Brain pericyte (primary cell): ENCODE measurements at places on chromosomes 5 and 9.

DNA sequence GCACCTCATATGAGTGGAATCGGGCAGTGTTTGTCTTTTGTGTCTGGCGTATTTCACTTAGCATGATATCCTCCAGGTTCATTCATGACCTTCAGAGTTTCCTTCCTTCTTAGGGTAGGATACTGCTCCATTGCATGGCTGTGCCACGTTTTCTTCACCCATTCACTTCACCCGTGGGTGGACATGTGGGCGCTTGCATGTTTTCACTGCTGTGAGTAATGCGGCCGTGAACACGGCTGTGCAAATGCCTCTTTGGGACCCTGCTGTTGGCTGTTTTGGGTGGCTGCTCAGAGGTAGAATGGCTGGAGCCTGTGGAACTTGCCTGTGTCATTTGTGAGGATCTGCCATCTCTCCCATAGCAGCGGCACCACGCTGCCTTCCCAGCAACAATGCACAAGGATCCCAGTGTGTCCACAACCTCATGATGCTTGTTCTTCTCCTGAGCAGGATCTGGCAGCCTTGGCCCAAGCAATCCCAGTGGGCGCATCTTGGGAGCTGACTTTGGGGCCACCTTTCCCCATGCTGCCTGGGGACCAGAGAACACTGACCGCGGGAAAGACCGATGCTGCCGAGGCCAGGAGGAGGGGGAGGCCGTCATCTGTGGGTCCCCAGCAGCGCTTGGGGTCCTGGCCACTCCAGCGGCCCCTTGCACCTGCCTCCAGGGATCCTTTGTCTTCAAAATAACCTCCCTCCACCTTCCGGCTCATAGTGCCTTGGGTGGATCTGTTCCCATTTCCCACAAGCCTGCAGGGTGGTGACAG, 2.3 kb upstream of the SCGB3A1 start:
- DNase-seq: no peak

DNA sequence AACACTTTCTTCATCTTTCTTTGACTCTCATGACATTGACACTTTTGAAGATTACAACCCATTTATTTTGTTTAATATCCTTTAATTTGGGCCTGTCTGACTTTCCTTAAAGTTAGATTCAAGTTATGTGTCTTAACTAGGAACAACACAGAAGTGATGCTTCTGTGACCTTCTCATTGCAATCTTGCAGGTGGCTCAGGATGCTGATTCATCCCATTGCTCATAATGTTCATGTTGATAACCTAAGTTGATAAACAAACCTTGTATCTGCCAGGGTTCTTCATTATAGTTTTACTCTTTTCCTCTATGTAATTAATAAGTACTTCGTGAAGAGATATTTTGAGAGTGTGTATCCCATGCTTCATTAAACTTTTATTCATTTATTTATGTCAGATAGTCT, 107.2 kb upstream of the SHB start:
- DNase-seq: no peak

GRCh38 chr9:84818791-84819190, 149.3 kb downstream of the NTRK2 start:
- DNase-seq: no peak

DNA sequence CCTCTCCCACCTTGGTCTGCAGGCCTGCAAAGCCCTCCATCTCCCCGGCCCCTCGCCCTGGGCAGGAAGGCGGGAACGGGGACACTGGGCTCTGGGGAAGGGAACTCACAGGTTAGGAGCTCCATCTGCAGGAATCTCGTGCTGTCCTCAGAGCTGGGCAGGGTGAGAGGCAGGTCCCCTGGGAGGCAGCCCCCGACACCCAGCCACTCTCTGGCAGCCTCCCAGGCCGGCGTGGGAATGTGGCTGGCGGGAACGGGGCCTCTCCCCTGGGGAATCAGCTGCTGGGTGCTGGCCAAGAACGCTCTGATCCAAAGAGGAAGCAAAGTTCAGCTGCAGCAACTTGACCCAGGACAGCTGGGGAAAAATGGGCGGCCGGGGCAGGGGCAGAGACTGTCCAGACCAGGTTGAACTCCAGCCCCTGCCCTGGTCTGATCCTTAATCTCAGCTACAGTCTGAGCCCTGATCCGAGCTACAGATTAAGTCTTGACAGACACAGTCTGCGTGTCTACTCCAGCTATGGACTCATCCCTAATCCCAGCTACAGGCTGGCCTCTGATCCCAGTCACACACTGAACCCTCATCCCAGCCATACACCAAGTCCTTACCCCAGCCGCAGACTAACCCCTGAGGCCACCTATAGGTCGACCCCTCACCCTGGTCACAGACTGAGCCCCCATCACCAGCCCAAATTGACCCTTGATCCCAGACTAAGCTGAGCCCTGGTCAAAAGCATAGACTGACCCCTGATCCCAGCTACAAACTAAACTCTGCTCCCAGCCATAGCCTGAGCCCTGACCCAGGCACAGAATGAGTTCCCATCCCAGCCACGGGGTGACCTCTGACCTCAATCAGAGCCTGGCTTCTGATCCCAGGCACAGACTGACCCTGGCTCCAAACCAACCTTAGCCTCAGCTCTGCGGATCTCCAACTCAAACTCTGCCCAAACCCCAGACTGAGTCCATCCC, 37.3 kb upstream of the EGFL7 start:
- DNase-seq: peak; percentile 29

DNA sequence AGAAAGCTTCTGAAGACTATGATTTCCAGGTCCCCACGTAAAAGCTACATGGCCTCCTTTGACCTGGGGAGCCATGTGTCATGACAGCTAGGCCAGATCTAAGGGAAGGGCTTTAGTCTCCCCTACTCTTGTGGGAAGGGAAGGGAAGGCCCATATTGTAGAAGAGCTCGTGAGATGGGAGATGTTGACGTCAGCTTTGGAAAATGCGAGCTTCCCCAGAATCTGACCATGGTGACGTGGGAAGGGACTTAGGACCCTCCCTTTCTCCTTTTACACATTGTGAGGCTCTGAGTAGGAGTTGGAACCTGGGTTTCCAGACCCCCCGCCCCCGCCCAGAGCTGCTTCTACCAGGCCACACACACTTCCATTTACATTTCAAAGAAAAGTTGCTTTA, 165.5 kb downstream of the SYK start:
- DNase-seq: no peak

DNA sequence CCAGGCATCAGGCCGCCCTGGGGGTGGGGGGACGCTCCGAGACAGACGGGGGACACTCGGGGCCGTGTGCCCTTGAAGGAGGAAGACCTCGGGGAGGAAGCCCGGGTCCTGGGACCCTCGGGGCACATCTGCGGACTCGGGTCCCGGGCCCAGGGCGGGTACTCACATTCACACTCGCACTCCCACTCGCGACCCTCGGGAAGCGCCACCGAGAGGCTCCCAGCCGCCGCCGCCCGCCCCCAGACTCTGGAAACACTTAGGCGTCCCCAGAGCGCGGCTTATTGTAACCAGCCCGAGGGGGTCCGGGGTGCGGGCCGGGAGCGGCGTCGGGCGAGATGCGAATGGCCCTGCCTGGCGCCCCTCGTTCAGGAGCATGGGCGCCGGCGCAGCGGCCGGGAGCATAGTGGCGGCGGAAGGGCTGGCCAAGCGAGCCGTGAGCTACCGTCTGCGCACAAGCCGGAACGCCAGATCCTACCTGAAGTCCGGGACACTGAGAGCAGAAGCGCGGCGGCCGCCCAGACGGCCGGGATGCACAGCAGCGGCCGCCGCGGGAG, 559 bp downstream of the ROR2 start:
- DNase-seq: no peak

DNA sequence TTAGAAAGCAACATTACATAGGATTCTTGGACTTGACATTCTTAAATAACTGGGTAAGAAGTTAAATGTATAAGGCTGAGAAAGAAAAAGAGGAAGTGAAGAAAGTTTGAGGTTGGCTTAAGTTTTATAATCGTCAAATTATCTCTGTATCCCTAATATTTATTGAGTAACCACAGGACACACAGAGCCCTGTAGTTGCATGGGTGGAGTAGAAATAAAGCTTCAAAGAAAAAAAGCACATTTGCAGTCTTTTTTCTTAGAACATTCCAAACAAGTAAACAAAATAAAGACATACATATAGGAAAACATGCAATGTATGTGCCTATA, 137.0 kb downstream of the CCDC192 start:
- no peak for DNase-seq

DNA sequence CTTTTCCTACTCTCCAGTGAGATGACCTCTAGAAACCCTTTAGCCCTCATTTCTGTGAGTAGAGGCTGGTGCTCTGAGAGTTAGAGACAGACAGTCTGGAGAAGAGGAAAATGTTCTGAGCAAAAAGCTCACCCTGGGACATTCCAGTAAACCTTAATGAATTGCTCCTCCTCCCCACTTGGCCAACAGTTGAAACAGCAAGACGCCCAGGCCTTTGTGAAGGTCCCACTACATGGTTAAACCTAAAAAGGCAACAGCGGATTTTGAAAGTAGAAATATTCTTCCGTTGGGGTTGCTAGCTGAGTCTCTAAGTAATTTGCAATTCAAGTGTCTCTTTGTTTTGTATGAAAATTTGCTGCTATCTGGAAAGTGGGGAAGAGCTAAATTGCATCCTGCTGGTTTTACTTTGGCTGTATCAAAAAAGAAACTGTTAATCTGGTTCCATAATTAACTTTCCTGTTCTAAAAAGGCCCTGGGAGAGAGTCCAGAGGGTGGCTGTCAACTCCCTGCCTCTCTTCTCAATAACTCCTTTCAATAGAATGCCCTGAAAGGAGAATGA, 63.8 kb downstream of the ATP10B start:
- no peak for DNase-seq

- no peak for DNase-seq
Observed at GRCh38 chr9:129343424-129344375, 165.6 kb upstream of the IER5L start.

DNA sequence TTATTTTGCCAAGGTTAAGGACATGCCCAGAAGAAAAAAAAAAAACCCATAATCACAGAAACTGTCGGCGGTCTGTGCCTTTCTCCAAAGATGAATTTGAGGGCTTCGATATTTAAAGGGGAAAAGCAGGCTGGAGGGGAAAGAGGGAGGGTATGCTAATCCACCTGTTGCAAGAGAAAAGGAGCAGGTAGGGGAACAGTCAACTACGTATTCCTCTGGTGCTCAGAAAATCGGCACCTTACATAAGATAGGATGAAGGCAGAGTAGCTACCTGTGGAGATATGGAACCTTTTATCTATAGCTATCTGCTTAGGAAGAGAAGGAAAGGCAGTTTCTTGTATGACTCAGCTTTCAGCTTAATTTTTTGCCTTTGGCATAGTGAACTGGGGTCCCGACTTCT, 77.7 kb downstream of the PTCD2 start:
- DNase-seq: no peak

- DNase-seq: no peak
Observed at GRCh38 chr5:167998148-167998767, 293.2 kb upstream of the WWC1 start.

GRCh38 chr5:139658928-139659667, 10.9 kb downstream of the CXXC5 start:
- no peak for DNase-seq

DNA sequence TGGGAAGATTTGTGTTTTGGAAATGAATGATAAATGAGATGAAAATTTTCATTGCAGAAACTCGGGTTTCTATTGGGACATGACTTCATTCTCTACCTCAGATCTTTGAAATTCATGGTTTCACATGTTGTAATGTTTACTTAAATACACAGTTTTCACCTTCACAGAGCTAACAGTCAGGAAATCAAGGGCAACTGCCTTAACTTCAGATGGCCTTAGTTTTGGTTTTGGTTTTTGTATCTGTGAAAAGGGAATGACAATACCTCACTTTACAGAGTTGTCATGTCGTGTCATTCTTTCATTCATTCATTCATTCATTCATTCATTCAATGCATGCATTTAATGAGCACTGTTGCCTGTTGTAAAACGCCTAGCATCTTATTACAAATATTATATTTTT, 41.9 kb downstream of the NIM1K start:
- DNase-seq: no peak

- DNase-seq: no peak
Observed at GRCh38 chr5:38921174-38921573, 75.4 kb downstream of the OSMR start.

GRCh38 chr5:32589416-32589815, 4.1 kb downstream of the SUB1 start:
- DNase-seq: no peak

DNA sequence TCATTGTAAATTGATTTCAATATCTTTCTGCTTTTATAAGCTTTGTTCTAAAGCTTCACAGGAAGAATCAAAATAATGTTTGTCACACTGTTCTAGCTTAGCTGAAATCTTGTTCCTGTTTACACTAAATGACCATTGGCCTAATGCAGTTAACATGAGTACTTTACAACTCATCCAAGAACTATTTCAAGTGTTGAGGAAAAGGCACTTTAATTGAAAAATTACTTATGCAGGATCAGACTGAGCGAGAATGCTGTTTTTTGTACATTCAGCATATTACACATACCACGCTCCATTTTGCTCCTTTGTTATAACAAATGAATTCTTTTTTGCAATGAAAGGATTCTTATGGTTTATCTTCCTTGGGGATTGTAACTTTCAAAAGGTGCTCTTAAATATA, 22.4 kb upstream of the SMIM15 start:
- DNase-seq: no peak

- no peak for DNase-seq
Observed at GRCh38 chr5:109923205-109923604, 233.5 kb downstream of the MAN2A1 start.

GRCh38 chr5:144284931-144285502, 114.3 kb downstream of the KCTD16 start:
- DNase-seq: no peak

DNA sequence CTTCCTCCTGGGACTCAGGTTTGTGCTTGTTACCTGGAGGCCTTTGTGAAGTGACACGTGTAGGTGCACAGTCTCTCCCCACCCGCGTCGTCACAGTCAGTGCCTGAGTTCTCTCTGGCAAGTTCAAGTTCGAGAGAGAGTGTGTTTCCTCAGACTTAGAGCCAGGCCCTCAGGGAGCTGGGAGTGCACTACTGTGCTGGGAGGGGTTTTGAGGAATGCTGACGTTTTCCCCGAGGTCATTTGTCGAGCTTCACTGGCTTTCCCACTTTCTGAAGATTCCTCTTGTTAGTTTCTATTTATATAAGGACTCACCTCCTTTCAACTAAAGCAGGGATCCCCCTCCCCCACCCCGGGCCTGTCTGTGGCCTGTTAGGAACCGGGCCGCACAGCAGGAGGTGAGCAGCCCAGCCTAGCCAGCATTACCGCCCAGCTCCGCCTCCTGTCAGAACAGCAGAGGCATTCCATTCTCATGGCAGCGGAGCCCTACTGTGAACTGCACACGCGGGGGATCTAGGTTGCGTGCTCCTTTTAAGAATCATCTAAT, 209.2 kb downstream of the DIRAS2 start:
- DNase-seq: peak; percentile 61
